ENCODE measurements at places on chromosomes 3 and 15.

- DNase-seq, result no peak
Observed at GRCh38 chr15:37253877-37254276, 153.5 kb upstream of the MEIS2 start.

GRCh38 chr15:64443747-64444621, 16.4 kb upstream of the ZNF609 start:
- no peak for DNase-seq

DNA sequence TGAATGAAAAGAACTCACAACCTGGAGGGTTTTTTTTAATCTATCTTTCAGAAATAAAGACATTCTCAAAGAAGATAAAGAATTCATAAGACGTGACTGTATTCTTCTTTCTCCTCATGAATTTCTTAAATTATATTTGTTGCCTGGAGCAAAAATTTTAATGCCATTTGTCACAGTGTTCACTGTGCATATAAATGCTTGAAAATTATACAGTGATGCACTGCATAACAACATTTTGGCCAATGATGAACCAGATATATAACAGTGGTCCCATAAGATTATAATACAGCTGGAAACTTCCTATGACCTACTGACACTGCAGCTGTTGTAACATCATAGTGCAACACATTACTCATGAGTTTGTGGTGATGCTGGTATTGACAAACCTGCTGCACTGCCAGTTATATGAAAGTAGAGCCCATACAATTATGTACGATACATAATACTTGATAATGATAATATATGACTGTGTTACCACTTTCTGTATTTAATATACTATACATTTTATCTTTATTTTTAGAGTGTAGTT, 67.3 kb downstream of the P2RY1 start:
- no peak for DNase-seq

- no peak for DNase-seq
Observed at GRCh38 chr15:41957021-41957897, 15.1 kb downstream of the EHD4 start.

GRCh38 chr3:188303286-188303799, 149.4 kb downstream of the LPP start:
- no peak for DNase-seq
